ENCODE measurements at places on chromosomes 7 and 10.

- DNase-seq = no peak
Measured at GRCh38 chr7:95340491-95340890, 16.2 kb upstream of the PON1 start.

GRCh38 chr7:123041101-123041500, 45.6 kb upstream of the TAS2R16 start:
- DNase-seq = no peak

GRCh38 chr7:131182446-131183058, 145.1 kb upstream of the MKLN1 start:
- no peak for DNase-seq

DNA sequence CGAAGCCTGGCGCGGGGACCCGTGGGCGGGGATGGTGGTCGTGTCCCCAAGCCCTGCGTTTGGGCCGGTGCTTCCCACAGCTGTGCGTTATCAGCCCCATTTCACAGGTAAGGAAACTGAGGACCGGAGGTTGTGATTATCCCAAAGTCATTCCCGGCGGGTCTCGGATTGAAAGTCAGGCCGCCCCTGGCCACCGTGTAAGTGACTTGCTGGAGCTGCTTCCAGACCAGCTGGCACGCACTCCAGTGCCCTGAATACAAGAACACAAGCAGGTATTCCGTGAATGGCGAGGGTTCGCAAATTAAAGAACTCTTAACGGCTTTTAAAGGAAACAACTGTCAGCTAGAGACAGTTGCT, 675 bp upstream of the ATE1 start:
- DNase-seq = no peak

- DNase-seq = no peak
Measured at GRCh38 chr10:5776136-5776880, 36.9 kb downstream of the GDI2 start.

DNA sequence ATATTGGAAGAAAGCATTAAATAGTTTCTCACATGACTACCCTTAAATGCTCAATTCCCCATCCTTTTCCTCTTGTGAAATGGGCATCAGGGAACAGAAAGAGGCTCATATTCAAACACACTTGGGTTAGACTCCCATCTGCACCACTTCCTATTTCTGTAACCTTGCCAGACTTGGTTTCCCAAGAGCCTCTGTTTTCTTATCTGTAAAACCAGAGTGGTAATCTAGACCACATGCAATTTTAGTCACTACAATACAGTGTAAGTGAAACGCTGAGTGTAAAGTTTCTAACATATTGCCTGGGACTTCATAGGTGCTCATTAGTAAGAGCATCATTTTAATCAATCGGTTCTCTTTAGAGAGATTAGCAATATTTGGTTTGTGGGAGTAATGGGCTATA, 136.3 kb downstream of the SORCS1 start:
- DNase-seq = no peak

DNA sequence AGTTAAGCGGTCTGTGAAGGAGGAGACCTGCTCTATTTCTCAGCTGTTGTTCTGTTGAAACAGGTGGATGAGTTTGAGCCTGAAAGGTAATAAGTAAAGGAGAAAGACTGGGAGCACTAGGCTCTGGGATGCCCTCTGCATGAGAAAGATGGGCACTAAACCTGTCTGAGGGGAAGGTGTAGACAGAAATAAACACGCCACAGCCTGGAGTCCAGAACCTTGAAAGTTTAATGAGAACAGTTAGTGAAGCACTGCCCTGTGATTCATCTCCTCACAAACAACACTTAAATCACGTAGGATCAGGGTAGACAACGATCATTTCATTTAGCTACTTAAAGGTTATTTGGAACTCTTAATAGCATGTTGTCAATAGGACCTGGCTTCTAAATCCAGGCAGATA, 193.1 kb downstream of the PHTF2 start:
- no peak for DNase-seq

- no peak for DNase-seq
Measured at GRCh38 chr7:36275735-36276284, 113.9 kb upstream of the ANLN start.

GRCh38 chr7:84546403-84546802, 351.8 kb upstream of the SEMA3A start:
- no peak for DNase-seq

DNA sequence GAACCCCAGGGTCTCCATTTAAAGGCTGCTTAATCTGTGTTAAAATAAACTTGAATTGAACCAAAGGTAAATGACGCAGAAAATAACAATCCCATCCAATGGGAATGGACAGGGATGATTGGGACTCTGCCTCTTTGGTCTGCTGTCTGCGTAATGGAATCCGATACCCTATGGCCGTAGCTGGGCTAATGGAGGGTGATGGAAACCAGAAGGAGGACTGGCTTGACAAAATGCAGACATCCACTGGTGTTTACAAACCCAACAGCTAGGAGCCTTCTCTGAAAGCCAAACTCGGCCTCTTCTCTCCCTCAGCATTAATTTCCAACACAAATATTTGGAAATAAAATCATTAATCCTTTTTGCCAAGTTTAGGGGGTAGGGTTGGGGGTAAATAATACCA, 162.2 kb upstream of the CHST15 start:
- DNase-seq = no peak

DNA sequence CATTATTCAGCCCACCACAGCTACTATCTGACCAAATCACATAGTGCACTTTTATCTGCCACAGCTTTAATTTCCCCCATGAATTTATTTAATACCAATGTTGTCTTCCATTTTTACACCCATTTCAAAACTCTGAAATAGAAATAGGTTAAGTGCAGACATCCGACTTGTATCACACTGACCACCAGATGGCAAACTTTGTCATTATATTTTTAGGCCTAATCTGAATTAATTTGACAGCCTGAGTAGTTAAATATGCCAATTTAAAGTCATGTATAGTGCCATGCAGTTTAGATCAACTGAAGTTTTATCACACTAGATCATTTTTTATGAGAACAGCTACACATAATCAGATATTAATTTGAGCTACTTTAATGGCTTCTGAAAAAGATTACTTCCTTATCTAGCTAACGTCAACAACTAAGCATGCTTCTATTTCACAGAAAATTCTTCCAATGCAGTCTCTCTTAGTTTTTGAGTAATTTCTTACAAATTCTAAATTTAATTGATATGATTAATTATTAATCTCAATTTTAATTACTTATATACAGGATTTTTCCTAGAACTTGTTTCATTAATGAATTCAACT, 566.4 kb downstream of the GFRA1 start:
- DNase-seq = peak; percentile 2

- no peak for DNase-seq
Measured at GRCh38 chr7:143518521-143518920, 40.8 kb downstream of the TAS2R41 start.

- peak; percentile 38 for DNase-seq
Measured at GRCh38 chr10:99612167-99612831, 7.9 kb downstream of the SLC25A28 start.

DNA sequence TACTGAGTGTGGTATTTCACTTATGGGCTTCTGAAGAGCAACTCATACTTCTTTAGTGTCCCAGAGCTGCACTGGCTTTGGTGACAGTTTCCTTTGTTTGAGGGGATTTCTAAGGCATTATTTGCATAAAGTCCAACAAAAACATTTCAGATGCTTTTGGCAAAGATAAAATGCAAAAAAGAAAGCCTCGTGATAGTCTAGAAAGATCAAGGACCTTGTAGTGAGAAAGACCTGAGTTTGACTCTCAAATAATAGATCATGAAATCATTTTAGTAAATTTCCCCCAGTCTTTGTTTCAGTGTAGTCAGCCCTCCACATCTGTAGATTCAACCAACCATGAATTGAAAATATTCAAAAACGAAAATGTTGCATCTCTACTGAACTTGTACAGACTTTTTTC, 107.4 kb downstream of the EEPD1 start:
- DNase-seq = no peak

DNA sequence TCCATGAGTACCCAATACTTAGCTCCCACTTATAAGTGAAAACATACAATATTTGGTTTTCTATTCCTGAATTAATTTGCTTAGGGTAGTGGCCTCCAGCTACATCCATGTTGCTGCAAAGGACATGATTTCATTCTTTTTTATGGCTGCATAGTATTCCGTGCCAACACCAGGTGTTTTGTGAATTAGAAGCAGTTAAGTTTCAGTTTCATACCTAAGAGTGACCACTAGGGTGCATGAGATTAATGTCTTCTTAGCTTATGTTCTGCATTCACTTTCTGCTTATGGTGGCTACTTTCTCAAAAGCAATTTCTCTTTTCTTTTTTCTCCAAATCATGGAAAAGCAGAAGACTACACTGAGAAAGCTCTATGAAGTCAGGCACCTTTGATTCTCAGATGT, 65.1 kb upstream of the VSTM2A start:
- DNase-seq = no peak

GRCh38 chr7:80247144-80247543, 112.5 kb downstream of the GNAI1 start:
- no peak for DNase-seq

DNA sequence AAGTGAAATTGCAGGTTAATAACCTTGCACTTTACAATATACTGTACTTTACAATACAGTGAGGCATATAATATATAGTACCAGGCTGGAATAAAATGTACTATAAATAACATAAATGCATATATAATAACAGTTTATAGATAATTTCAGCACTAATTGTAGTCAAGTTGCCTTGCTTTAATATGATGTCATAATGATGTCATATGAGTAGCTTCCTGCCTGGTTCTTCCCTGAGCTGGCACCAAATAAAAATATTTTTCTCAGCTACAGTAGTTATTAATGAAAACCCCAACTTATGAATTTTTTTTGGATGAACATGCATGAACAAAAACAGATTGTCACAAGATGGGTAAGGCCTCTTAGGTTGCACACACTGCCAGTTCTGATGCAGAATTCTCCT, 816.7 kb downstream of the XPNPEP1 start:
- no peak for DNase-seq

DNA sequence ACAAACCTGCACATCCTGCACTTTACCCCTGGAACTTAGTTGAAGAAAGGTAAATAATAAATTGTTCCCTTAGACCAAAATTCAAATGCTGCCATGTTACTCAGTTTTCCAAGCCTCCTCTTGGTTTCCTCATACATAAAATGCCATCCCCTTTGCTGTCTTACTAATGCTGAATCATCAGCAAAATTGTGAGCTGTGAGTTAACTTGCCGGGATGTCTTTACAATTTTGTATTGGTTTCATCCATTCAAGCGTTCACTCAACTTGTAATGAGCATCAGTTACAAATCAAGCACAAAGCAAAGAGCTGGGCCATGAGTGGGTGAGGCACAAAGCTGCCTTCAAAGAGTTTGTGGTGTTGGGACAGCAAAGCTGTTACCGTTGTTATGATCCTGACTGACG, 395.8 kb upstream of the ZMIZ1 start:
- DNase-seq = no peak

- DNase-seq = peak; percentile 87
Measured at GRCh38 chr7:31134246-31135188, 82.4 kb downstream of the ADCYAP1R1 start.

DNA sequence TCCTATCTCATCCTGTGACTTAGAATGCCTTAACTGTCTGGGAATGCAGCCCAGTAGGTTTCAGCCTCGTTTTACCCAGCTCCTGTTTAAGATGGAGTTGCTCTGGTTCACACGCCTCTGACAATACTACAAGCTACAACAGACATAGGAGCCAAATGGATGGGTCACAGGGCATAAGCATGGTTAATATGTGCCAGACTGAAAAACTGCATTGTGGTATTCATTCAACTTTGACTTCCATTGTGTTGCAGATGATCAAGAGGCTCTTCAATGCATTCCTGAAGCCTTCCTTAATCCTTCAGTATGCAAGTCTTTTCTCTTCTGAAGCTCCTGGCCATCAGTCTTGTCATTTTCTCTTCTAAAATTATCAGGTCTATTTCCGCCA, 20.3 kb upstream of the RNF32 start:
- DNase-seq = no peak

DNA sequence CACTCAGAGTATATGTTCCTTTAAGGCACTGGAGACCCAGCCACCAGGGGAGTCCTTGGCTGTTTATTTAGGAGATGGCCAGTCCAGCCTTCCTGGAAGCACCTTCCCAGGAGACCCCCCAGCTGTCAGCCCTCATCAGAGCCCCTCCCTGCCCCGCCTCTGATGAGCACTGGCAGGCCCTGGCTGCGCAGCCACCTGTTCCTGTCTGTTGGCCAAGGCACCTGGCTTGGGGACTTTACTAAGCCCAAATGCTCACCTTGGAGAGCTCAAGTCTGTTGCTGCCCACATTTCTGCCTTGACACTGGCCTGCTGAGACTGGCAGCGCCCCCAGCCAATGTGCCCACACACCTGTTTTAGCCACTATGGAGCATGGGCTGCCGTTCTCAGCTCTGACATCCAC, 124.7 kb downstream of the ELMO1 start:
- no peak for DNase-seq

GRCh38 chr7:64618785-64619456, 47.0 kb upstream of the ZNF107 start:
- peak; percentile 22 for DNase-seq

DNA sequence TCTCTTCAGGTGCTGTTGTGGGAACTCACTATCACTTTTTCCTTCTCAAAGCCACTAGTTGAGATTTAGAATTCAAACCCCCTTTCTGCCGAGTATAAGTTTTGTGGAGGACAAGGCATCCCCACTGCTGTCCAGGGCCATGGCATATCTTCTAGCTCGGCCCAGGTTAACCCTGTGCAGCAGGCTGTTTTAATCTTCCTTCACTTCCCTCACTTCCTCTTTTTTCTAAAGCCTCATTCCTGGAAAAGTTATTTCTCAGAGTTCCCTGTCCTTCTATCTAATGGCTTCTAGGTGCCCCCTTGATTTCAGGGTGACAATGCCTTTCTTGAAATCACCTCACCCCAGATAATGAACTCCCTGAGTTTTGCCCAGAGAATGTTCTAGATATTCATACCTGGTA, 222.3 kb downstream of the SNX10 start:
- no peak for DNase-seq

DNA sequence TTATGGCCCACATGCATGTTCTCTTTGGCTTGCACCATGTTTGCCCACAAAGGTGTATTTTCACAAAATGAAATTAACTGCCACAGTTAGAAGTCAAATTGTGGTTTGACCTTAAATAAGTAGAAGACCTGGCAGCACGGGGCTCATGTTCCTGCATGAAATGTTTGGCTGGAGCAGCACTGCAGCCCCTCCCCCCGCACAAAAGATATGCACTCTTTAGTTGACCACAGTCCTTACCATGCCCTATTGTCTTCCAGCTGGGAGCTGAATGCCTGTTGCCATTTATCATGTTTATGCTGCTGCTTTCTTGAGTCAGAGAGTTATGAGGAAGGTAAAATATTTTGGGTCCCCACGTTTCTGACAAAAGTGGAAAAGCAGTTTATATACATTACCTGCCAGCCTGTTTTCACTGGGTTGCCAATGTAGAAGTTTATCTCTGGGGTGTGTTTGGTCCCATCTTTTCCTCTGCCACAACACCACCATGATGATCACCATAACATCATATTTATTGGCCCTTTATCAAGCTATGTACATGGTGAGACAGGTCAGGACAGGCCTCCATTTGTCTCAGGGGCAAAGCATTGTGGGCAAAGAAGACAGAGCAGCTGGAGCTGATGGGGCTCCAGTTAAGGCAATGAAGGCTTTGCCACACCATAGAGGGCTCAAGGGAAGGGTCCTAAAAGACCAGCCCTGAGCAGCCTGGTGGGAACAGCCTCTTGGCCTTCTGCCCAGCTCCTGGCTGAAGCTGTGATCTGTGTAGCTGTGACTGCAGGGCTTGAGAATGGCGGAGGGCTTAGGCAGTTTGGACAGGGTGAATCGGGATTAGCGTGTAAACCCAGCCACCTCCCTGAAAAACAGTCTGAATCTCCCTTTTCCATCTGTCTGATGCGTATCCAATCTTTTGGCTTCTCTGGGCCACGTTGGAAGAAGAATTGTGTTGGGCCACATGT, 5.4 kb downstream of the PRF1 start:
- DNase-seq = no peak

Measured in Calu3 (cell line).